ENCODE measurements at places on chromosomes 12 and 14.

DNA sequence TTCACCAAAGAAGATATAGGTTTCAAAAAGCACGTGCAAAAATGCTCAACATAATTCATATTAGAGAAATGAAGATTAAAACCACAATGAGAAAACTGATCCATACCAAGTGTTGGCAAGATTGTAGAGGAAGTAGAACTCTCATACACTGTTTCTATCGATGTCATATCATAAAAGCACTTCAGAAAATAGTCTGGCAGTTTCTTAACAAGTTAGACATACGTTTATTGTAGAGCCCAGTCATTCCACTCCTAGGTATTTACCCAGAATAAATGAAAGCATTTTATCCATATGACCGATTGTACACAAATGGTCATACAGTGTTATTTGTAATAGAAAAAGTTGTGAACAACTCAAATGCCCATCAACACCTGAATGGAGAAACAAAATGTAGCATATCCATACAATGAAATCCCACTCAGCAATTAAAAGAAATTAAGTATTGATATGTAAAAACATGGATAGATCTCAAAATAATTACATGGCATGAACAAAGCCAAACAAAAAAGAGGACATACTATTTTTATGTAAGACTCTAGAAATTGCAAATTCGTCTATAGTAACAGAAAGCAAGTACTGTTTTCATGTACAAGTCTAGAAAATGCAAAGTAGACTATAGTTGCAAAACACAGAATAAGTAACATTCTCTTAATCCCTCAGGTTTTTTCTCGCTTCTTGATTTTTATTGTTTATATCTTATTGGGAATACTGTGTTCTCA, 41.0 kb downstream of the USP15 start:
- H3K4me1 ChIP-seq = no peaks in the 10 kb centered on the region
- H3K36me3 ChIP-seq = peaks cover 9% of the 10 kb centered on the region
- H3K4me3 ChIP-seq = no peak overlapping the region
- H3K27ac ChIP-seq = 0 out of 2 replicates have a peak overlapping the region, but pooled peaks have one; percentile 32
- H3K27me3 ChIP-seq = no peaks in the 10 kb centered on the region

DNA sequence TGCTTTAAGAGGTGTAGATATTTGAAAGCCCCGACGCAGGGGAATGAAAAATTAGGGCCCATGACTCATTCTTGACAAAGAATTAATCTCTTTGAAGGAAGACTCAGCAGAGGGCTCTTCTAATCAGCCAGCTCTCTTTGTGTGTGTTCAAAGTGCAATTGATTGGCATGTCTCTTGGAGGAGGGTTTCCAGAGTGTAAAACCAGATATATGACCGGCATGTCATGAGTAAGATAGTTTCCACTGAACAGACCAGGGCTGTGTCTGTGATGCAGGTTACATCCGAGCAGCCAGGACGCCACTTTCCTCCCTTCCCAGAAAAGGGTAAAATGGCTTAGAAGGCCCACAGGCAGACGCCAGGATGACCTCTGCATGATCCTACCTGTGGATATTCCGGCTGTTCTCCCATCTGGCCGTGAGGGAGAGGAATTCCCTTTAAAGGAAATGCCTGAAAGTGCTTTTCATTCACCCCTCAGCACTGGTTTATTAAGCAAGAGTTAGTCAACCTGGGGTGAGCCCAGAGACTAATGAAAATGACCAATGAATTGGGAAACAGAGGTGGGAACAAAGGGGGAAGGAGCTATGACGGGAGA, 7.2 kb upstream of the KRT75 start:
- no peak for DNase-seq
- no peak overlapping the region for H3K4me3 ChIP-seq
- no peaks in the 10 kb centered on the region for H3K4me1 ChIP-seq
- H3K27me3 ChIP-seq = peaks cover 9% of the 10 kb centered on the region
- no peaks in the 10 kb centered on the region for H3K36me3 ChIP-seq
- H3K27ac ChIP-seq = no peak overlapping the region

DNA sequence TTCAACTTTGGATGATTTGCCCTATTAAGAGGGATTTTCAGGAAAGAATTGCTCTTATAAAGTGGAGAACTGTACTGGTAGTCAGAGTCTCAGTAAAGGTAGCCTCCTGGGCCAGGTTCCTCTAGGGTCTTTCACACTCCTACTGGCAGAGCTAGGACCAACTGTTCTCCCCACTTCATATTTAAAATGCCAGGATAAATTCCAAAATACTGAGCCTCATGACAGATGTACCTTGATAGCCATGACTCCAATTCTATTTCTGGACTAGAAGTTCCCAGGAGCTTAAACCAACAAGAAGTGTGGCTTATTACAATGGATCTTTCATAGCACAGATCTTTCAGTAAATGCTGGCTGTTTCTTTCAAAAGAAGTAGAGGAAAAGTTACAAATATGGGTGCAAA, 126.5 kb downstream of the C12orf75 start:
- no peaks in the 10 kb centered on the region for H3K27me3 ChIP-seq
- H3K4me3 ChIP-seq = no peak overlapping the region
- no peaks in the 10 kb centered on the region for H3K4me1 ChIP-seq
- H3K27ac ChIP-seq = no peak overlapping the region
- no peaks in the 10 kb centered on the region for H3K36me3 ChIP-seq
- DNase-seq = no peak

GRCh38 chr12:54239620-54240019, 40.3 kb downstream of the CBX5 start:
- DNase-seq = no peak
- H3K27ac ChIP-seq = peak overlapping the region; percentile 45
- H3K27me3 ChIP-seq = no peaks in the 10 kb centered on the region
- peaks cover 16% of the 10 kb centered on the region for H3K4me1 ChIP-seq
- no peaks in the 10 kb centered on the region for H3K36me3 ChIP-seq

DNA sequence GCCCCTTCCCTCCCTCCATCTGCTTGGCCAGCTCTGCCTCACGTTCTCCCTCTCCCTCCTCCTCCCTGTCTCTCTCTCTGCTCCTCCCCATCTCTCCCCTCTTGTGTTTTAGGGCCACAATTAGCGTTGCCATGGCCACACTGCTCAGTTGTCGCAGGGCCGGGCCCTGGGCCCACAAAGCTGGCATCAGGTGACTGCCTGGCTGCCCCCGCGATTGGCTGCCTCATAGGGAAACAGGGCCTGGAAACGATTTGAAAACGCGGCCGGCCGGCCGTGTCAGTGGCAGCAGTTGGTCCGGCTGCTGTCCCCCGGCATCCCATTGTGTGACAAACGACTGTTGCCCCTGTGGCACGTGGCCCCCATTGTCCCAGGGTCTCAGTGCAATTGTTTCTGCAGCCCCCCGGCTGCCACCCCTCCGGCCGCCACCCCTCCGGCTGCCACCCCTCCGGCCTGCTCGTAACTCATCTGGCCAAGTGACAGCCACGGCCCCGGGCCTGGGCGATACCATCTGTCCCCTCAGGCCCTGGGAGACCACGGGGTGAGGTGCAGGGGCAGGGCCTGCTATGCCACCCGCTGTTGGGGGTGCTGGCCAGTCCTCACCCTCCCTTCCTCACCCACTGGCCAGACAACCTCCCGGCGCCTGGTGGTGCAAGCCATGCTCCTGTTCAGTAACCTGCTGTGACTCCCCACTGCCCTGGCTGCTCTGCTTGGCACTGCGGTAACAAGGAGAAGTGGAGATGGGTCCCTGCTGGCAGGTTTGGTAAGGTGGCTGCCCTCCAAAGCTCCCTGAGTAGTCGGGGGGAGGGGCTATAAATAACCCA, 17.4 kb downstream of the FOXN4 start:
- no peak for DNase-seq
- no peaks in the 10 kb centered on the region for H3K4me1 ChIP-seq
- peaks cover 3% of the 10 kb centered on the region for H3K27me3 ChIP-seq
- no peak overlapping the region for H3K27ac ChIP-seq
- H3K36me3 ChIP-seq = no peaks in the 10 kb centered on the region

- H3K27ac ChIP-seq = no peak overlapping the region
- H3K4me1 ChIP-seq = peaks cover 17% of the 10 kb centered on the region
- H3K36me3 ChIP-seq = no peaks in the 10 kb centered on the region
These were observed 9.8 kb upstream of the MCRS1 start for GRCh38 chr12:49577589-49578315.

DNA sequence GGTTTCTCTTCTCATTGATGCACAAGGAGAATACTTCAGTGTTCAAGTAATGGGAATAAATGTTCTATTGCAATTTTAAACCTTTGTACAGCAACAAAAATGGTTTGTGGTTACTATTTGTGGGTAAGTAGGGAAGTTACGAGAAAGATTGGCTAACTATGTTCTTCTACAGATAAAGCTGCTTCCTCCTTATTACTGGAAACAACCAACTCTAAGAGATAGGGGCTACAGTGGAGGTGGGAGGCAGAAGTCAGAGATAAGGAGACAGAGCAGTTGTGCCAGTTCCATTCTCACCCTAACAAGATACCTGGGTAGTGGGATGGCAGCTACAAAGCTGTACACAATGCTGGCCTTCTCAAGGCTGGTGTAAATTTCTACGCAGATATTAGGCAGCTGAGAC, 16.2 kb downstream of the NOXRED1 start:
- no peaks in the 10 kb centered on the region for H3K36me3 ChIP-seq
- no peaks in the 10 kb centered on the region for H3K4me1 ChIP-seq
- no peak overlapping the region for H3K27ac ChIP-seq
- H3K27me3 ChIP-seq = no peaks in the 10 kb centered on the region
- DNase-seq = no peak

GRCh38 chr14:54489318-54489683, 521 bp upstream of the GMFB start:
- H3K36me3 ChIP-seq = no peaks in the 10 kb centered on the region
- H3K27ac ChIP-seq = peak overlapping the region; percentile 90
- no peaks in the 10 kb centered on the region for H3K4me1 ChIP-seq
- peak overlapping the region; percentile 63 for H3K4me3 ChIP-seq
- no peak for DNase-seq

DNA sequence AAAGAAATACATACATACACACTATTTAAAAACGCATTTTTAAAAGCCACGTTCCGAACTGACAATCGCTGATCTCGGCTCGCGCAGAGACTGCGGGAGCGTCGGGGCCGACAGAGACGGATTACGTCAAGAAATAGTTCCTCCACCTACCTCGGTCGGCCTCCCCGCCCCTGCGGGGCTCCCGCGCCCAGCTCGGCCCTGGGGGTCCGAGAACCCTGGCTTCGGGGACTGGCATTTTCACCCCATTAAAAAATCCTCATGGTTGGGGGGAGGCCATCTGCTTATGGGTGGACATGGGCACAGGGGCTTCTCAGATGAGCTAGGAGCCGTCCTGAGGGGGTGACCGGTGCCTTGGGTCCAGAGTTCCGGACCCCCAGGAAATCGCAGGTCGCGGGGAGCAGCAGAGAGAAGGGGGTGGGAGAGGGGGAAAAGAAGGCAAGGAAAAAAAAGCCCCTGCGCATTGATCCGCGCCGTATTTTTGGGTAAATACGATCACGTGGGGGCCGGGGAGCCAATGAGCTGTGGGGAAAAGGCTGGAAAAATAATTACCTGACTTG, 324 bp upstream of the HOXC9 start:
- no peak overlapping the region for H3K4me3 ChIP-seq
- H3K27ac ChIP-seq = no peak overlapping the region
- H3K27me3 ChIP-seq = peaks cover 39% of the 10 kb centered on the region
- H3K36me3 ChIP-seq = no peaks in the 10 kb centered on the region

- no peaks in the 10 kb centered on the region for H3K27me3 ChIP-seq
- peaks cover 7% of the 10 kb centered on the region for H3K4me1 ChIP-seq
- no peak for DNase-seq
- no peak overlapping the region for H3K27ac ChIP-seq
- no peak overlapping the region for H3K4me3 ChIP-seq
These were observed 121.4 kb upstream of the HIF1A start for GRCh38 chr14:61573748-61574513.

- no peaks in the 10 kb centered on the region for H3K4me1 ChIP-seq
- no peak overlapping the region for H3K27ac ChIP-seq
- H3K4me3 ChIP-seq = no peak overlapping the region
- no peak for DNase-seq
These were observed 26.1 kb downstream of the KMT5A start for GRCh38 chr12:123410041-123410412.

DNA sequence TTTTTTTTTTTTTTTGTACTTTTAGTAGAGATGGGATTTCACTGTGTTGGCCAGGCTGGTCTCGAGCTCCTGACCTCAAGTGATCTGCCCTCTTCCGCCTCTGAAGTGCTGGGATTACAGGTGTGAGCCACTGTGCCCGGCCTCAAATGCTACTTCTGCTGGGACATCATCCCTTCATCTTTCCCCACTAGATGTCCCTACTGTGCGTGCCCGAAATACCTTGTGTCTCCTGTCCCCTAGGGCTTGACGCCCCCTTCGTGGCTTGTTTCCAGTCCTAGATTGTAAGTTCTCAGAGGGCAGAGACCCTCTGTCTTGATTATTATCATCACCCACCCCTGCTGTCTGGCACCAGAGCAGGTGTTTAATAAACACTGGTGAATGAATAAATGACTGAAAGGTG, 14.9 kb downstream of the CCDC63 start:
- DNase-seq = no peak
- H3K27me3 ChIP-seq = no peaks in the 10 kb centered on the region
- no peaks in the 10 kb centered on the region for H3K4me1 ChIP-seq
- no peaks in the 10 kb centered on the region for H3K36me3 ChIP-seq
- H3K27ac ChIP-seq = no peak overlapping the region

GRCh38 chr14:76759589-76759988, 1.7 kb upstream of the VASH1 start:
- no peaks in the 10 kb centered on the region for H3K36me3 ChIP-seq
- DNase-seq = no peak
- H3K4me3 ChIP-seq = no peak overlapping the region
- peaks cover 2% of the 10 kb centered on the region for H3K27me3 ChIP-seq

- H3K4me1 ChIP-seq = no peaks in the 10 kb centered on the region
- DNase-seq = no peak
- H3K36me3 ChIP-seq = no peaks in the 10 kb centered on the region
These were observed 12.3 kb upstream of the EPYC start for GRCh38 chr12:91017043-91017442.

DNA sequence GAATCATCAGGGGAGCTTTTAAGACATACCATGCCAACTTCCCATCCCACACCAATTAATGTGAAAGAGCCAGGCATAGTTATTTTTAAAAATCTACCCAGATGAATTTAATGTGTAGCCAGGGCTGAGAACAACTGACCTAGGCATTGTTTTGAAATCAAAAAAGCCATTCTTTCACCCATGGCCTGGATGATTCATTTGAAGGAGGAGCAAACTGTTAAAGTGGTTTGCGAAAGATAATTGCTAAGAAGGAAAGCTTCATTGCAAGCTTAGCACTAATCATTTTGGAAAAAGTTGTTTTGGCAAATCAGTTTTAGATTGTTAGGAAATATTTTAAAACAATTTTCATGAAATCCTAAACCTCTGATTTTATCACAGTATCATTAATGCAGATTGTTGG, 2.1 kb upstream of the GTSF1 start:
- H3K36me3 ChIP-seq = no peaks in the 10 kb centered on the region
- H3K4me1 ChIP-seq = no peaks in the 10 kb centered on the region
- H3K4me3 ChIP-seq = no peak overlapping the region
- no peaks in the 10 kb centered on the region for H3K27me3 ChIP-seq
- no peak overlapping the region for H3K27ac ChIP-seq

- peak; percentile 9 for DNase-seq
- H3K36me3 ChIP-seq = no peaks in the 10 kb centered on the region
- no peak overlapping the region for H3K4me3 ChIP-seq
- no peaks in the 10 kb centered on the region for H3K27me3 ChIP-seq
- H3K27ac ChIP-seq = no peak overlapping the region
- no peaks in the 10 kb centered on the region for H3K4me1 ChIP-seq
These were observed 989.1 kb upstream of the TMEM132C start for GRCh38 chr12:127277882-127278281.
